ENCODE measurements at places on chromosomes 6 and 20.
A peak's percentile ranks its signal among the peaks of the same experiment; 100 is the strongest.

GRCh38 chr6:165770397-165771082 is 107.5 kb upstream of the PDE10A start:
- DNase-seq = no peak

DNA sequence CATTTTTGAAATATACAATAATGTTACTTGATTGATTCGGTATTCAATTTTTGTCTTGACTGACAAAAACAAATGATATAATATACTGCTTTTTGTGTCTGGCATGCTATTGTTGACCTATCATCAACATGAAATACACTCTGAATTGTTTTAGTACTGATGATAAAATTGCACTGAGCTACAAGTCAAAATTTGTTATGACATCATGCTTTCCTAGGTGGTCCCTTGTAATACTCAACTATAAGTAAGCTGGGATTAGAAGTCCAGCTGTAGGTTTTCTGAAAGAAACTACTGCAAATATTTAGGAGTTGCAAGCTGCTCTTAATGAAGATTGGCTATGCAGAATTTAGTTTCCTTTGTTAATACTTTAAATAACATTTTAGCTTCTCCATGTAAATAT is 7.9 kb upstream of the VNN2 start:
- DNase-seq = no peak

- DNase-seq = no peak
Observed at GRCh38 chr6:151339369-151339768, 52.0 kb downstream of the ZBTB2 start.

- no peak for DNase-seq
Observed at GRCh38 chr6:43702171-43702533, 14.6 kb upstream of the MRPS18A start.

DNA sequence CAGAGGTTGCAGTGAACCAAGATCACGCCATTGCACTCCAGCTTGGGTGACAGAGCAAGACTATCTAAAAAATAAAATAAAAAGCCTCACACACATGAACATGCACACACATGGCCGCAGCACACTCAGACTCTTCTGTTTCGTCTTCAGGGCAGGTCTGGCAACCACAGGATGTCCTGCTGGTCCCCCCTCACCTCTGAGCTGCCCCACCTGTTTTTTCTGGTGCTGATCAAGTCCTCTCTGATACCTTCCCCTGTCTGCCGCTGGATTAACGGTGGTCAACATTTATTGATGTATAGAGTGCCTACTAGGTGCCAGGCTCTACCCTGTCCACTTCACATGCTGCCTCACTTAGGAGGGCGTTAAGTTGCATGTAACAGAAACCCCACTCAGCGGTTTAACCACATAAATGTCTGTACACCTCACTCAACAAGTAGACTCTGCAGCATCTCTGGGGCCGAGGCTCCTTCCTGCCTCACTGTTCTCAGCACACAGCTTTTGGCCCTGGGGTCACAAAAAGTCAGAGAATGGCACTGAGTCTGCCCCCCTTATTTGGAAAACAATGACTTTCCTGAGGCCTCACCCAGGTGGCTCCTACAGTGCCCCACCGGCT is 4.5 kb upstream of the AP5S1 start:
- no peak for DNase-seq

GRCh38 chr20:58712151-58712791 is 19.7 kb downstream of the NPEPL1 start:
- no peak for DNase-seq

- peak; percentile 83 for DNase-seq
Observed at GRCh38 chr6:132087391-132087790, 136.2 kb upstream of the CCN2 start.

GRCh38 chr20:61109221-61109805 is 142.7 kb upstream of the CDH4 start:
- DNase-seq = no peak

GRCh38 chr6:29737707-29738630 is 14.7 kb downstream of the HLA-F start:
- peak; percentile 37 for DNase-seq
